Activated CD4-positive, CD25-positive, alpha-beta regulatory T cell treated with anti-CD3 and anti-CD28 coated beads, Interleukin-2, amount 50 U/mL, for 16 hours (primary cell): ENCODE measurements at places on chromosomes 12 and 14.

GRCh38 chr12:51210690-51211395 lies 7.0 kb downstream of the POU6F1 start:
- no peak for DNase-seq

DNA sequence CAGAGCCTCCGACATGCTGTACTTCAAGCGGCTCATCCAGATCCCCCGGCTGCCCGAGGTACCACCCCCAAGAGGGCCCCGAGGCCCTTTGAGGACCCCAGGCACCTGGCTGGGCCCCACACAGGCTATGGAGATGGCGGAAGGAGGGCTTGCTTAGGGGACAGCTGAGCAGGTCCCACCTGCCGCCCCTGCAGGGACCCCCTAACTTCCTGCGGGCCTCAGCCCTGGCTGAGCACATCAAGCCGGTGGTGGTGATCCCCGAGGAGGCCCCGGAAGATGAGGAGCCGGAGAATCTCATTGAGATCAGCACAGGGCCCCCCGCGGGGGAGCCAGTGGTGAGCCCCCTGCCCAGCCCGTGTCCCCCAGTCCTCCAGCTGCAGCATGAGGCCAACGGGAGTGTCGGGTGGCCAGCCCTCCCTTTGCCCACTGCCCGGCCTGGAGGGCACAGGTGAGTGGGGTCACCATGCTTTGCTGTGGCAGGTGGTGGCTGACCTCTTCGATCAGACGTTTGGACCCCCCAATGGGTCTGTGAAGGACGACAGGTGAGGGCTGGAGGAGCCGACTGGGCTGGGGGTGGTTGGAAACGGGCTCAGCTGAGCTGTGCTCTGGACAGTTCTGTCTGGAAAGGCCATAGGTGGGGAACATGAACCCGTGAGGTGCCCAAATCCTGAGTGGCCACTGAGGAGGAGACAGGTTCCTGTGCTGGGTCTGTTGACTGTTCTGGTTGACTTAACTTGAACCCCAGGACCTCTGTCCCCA lies 20.0 kb downstream of the HIP1R start:
- DNase-seq, result no peak

DNA sequence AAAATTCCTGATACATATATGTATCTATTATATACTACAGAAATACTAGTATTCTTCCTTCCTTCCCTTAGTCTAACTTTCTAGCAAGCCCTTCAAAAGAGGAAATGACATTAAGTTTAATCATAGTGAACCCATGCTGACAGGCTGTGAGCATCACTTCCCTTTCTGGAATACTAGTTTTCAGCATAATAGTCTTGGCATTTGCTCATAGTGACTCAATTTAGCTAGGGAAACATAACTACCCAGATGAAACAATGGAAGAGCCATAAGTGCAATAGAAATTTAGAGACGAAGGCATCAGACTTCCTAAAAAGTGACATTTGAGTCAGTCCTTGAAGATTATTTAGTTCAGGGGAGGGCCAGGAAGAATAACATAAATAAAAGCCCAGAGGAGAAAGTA lies 184.5 kb upstream of the CRY1 start:
- no peak for DNase-seq

DNA sequence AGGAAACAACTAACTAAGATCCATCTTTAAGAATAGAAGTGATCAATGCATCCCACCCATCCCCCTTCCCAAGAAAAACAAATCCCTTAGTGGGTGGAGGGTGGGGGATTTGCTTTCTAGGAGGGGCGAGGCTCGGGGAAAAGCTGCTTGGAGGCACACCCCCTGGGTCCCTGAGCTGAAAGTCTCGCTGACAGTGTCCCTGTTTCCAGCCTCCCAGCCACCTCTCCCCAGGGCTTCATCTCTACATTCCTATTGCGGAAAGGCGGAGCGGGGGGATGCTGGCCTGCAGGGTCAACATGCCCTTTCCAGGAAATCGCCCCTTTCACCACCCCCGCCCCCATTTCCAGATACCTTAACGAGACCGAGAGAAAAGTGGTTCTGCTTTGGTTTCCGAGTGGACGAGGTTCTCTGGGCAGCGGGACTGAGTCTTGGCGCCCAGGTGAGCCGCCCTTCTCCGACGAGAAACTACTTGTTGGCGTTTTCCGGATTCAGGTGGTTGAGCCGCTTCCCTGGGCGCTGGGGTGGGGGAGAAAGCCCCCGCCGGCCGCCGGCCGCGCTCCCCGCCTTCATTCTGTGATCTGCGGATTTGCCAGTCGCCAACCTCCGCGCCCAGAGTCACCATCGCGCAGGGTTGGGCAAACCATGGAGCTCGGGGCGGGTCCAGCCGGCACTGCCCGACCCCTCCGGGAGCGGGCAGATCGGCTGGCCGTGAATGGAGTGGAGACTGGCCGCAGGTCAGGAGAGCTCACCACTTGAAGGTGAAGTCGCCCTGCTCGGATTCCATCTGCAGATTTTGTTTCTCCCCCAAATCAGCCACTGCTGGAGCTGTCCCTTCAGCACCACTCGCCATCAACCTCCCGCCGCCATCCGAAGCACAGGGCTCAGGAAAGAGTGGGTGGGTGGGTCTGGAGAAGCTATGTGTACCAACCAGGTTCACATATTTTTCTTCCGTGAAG lies 505 bp downstream of the KCNC2 start:
- DNase-seq, result no peak

GRCh38 chr14:58822856-58823255 lies 185.1 kb downstream of the DACT1 start:
- DNase-seq, result no peak

GRCh38 chr12:77104792-77105191 lies 39.4 kb upstream of the E2F7 start:
- no peak for DNase-seq

- no peak for DNase-seq
These were observed 93.4 kb downstream of the ADGRD1 start for GRCh38 chr12:131046813-131047788.

- DNase-seq, result no peak
These were observed 23.8 kb upstream of the DHRS2 start for GRCh38 chr14:23612354-23612732.

DNA sequence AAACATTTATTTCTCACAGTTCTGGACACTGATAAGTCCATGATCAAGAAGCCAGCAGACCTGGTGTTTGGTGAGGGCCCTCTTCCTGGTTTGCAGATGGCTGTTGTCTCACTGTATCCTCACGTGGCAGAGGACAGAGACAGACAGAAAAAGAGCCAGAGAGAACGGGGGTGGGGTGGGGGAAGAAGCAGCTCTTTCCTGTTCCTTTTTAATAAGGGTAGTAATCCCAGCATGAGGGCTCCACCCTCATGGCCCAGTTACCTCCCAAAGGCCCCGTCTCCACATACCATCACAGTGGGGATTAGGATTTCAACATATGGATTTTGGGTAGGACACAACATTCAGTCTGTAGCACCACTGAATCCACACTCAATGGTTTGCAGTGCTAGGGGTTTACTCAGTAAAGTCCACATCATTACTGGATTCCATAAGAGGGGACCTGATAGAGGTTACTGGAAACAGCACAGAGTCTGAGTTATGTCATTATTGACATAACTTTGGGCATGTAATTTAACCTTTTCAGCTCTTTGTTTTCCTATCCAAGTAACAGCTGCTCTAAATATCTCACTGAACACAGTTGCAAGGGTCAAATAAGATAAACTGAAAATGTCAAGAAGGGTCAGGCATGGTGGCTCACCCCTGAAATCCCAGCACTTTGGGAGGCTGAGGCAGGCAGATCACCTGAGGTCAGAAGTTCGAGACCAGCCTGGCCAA lies 53.2 kb downstream of the RPAP3 start:
- no peak for DNase-seq

- no peak for DNase-seq
These were observed 159.2 kb downstream of the PAWR start for GRCh38 chr12:79531518-79531917.

DNA sequence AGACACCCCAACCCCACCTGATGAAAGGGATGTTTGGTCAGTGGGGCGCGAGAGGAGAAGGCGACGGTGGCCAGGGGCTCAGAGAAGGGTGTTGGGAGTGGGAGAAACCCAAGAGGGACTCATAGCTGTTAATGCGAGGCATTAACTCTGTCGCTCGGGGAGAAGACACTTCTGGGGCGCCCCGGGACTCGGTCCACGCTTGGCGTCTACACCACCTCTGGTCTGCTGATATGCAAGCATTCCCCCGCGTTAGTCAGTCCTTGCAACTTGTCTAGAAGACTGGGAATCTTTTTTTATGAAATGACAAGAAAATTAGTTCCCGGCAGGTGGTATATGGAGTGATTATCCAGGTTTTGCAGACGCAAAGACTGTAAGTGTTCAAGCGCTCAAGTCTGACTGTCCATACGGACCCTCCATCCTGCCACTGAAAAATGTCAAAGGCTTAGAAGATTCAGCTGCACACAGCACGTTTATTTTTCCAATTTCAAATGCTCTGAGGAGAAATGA lies 360 bp upstream of the SLC35F4 start:
- DNase-seq, result no peak

GRCh38 chr12:104686196-104686595 lies 229.4 kb downstream of the CHST11 start:
- DNase-seq, result no peak

DNA sequence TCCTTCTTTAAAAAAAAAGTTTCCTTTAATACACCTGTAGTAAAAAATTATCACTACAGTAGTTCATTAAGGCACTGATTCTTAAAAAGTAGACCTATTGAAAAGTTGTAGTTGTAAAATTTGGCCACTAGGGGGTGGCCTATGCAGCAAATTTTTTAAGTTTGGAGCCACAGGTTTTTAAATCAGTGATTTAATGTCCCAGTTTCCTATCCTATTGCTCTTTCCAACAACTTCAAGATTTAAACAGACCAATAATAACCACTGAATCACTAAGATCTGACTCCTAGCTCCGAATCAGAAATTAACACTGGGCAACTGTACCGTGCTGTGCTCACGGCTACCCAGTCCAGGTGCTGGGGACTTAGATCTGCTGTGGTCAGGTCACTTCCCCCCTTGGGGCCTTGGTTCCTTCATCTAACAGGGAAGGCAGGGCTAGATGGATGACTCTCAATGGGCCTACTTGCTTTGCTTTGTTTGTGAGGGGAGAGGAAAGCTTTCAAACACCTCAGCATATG lies 279.3 kb downstream of the MED13L start:
- no peak for DNase-seq

GRCh38 chr12:4153343-4153892 lies 120.1 kb upstream of the CCND2 start:
- peak; percentile 39 for DNase-seq

DNA sequence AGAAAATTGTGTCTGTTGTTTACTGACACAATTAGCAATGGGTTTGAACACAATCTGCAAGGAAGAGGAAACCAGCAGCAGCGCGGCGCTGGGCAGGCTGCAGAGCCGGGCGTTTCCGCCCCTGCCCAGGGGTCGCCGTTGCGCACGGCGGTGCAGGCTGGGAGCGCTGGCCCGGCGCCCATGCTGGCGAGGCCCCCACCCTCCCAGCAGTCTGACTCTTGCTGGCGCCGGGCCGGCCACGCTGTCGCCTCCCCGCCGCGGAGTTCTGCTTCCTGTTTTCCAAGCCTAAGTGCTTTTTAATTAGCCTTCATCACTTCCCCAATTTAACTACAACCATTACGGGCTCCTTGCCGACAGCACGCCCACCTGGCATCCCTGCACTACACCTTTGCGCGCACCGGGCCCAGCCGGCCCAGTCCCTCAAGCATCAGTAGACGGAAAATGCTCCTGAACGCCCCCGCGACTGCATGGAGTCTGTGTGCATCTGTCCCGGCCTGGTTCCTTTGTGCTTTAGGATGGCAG lies 212.1 kb downstream of the GXYLT1 start:
- DNase-seq, result no peak

- no peak for DNase-seq
These were observed 394.5 kb downstream of the ZFP36L1 start for GRCh38 chr14:68398370-68398769.

GRCh38 chr12:14366209-14367039 lies 942 bp downstream of the ATF7IP start:
- DNase-seq, result no peak

GRCh38 chr12:121184984-121185889 lies 24.7 kb upstream of the P2RX4 start:
- DNase-seq, result no peak

GRCh38 chr12:119322301-119322723 lies 12.2 kb upstream of the CCDC60 start:
- no peak for DNase-seq

GRCh38 chr12:120762086-120762485 lies 36.5 kb downstream of the ACADS start:
- DNase-seq, result no peak

DNA sequence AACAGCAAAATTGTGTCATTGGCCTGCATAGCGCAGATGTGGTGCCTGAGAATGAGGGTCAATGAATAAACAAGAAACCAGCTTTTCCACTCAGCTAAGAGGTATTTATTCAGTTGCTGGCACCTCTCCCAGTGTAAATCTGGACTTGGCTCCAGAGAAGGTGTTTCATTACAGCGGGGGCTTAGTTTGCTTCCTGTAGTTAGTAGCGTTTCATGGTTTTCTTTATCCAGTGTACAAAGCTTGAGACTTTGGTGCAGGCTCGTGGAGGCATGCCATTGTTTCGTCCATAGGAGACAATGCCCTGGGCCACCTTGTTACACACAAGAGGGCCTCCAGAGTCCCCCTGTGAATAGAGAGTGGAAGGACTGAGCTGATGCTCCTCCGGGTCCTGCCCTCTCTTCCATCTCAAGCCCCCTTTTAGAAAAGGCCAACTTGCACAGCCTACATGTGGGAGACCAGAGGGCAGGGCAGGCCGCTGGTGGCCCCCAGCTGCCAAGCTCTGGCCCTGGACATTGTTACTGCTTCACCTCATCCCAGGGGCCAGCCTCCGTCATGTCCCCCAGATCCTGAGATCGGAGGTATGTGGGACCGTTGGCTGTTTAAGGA lies 3.0 kb downstream of the GZMB start:
- DNase-seq, result no peak

DNA sequence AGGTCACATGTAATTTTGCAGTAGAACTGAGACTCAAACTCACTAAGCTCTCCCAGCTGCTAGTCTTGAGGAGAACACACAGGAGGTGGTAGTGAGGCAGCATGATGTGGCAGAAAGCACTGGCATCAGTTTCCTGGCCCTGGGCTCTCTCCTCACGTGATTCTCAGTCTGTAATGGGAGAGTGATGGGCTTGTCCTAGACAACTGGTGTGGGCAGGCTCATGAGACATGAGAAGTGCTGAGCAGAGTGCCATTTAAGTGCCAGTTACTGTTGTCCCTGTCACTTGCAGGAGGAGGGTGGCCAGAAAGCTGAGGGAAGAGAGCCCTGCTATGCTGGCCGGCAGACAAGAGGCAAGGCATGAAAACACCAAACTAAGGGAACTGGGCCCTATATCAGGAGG lies 48.5 kb upstream of the OVCH1 start:
- DNase-seq, result no peak

DNA sequence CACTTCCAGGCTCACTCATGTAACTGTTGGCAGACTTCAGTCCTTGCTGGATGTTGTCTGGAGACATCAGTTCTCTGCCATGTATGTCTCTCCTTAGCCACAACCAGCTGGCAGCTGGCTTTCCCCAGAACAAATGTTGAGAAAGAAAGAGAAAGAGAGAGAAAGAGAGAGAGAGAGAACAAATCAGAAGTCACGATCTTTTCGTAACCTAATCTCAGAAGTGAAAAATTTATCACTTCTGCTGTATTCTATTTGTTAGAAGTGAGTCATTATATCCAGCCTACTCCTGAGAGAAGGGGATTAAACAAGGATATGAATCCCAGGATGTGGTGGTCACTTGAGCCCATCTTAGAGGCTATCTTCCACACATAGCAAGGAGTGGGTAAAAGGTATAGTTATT lies 101.2 kb downstream of the BTG1 start:
- no peak for DNase-seq
